Kasumi-1 (cell line): ENCODE measurements at places on chromosomes 2 and 18.

DNA sequence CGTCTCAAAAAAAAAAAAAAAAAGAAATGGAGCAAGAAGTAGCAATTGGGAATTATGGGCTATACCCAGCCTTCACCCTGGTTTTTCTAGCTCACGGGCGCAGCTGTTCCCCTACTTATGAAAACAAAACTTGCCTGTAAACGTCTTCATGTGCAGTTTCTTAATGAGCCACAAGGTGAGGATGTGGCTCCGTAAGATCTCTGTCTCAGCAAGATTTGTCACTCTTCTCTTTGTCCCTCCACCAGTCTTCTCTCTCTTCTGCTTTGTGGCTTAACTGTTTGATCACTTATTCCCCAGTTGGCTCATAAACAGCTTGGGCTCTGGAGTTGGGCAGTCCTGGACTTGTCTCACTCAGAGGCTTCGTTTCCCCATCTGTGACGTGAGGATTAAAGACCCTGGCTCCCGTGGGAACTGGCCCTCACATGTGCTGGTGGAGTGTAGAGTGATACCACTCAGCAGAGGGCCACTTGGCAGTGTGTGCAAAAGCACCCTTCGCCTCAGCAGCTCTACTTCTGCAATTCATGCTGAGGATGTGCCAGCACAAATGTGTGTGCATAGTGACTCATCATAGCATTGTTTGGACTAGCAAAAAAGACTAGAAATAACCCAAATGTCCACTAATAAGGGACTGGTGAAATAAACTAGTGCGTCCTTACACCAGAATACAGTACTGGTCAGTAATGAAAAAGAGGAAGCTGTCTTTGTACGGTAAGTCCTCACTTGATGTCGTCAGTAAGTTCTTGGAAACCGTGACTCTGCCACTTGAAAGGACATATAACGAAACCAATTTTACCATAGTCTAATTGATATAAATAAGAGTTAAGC lies 8.7 kb downstream of the CEP68 start:
- peak; percentile 95 for DNase-seq

DNA sequence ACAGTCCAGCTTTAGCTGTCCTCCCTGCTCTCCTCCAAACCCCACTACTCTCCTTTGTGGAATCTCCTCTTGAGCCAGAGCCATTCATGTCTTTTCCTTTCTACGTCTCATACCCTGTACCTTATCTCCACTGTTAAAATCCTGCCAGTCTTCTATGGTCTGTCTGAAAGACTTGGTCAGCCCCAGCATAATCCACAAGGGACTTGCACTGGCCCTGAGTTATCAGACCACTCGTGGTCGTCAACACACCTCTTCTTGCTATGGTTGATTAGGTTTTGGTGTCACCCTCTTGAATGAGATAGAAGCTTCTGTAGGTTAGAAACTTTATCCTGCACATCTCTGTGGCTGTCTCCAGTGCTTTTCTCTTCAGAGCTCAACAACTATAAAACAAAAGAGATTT lies 56.8 kb downstream of the MYO1B start:
- DNase-seq = no peak

DNA sequence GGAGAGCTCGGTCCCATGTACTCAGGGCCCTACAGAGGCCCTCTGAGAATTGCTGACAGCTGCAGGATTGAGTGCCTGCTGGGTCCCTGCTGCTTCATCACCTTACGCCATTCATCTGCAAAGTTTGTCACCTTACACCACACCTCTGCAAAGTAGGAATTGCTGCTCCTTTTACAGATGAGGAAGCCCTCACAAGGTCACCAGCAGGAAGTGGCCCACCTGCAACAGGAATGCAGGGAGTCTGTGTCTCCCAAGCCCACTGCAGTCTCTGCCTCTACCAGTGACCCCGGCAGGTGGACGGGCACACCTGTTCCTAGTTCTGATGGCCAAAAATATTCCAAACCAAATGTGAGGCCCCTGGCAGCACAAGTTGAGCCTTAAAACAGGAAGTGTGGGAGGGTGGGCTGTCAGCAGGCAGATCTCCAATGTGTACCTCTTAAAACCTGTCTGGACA lies 441.4 kb downstream of the NBAS start:
- DNase-seq = peak; percentile 11

DNA sequence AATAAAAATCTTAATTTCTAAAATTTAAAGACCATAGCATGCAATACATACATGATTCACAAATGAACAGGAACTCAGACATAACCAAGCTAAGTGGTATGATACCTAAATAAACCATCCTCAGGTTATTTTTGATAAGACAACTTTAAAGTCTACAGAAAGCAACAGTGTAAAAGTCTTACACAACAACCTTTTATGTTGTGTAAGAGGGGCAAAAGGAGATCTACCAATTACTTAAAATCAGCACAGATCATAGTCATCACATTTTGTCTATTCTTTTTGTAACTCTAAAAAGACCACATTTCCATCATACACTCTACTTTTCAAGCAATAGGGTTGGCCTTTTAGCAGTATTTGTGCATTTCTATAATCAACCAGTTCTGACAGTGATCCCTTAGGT lies 16.3 kb downstream of the SP3 start:
- no peak for DNase-seq

- DNase-seq = no peak
These were observed 151.4 kb downstream of the ACKR3 start for GRCh38 chr2:236720974-236721540.

DNA sequence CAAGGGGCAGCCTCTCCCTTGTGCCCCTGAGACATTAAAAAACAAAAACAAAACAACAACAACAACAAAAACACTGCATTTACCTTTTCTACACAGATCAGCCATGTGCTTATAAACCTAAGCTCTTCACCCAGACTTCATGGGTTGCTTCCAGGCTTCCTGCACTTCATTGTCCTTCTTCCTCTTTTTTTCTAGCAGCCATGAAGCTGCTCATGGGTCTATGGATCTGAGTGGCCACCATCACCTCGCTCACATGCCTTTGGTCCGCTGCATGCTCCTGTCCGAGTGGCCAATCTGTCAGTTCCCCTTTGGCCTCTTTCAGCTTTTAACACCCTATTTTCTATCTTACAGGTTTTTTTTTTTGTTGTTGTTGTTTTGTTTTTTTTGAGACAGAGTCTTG lies 9.0 kb upstream of the TET3 start:
- DNase-seq = peak; percentile 57
